ENCODE measurements at places on chromosomes 6 and 20.

- no peak for DNase-seq
Observed at GRCh38 chr6:135179372-135179771, 1.7 kb upstream of the MYB start.

GRCh38 chr6:163782436-163783003, 368.0 kb downstream of the QKI start:
- no peak for DNase-seq

GRCh38 chr6:135233686-135234491, 52.8 kb downstream of the MYB start:
- DNase-seq: no peak

DNA sequence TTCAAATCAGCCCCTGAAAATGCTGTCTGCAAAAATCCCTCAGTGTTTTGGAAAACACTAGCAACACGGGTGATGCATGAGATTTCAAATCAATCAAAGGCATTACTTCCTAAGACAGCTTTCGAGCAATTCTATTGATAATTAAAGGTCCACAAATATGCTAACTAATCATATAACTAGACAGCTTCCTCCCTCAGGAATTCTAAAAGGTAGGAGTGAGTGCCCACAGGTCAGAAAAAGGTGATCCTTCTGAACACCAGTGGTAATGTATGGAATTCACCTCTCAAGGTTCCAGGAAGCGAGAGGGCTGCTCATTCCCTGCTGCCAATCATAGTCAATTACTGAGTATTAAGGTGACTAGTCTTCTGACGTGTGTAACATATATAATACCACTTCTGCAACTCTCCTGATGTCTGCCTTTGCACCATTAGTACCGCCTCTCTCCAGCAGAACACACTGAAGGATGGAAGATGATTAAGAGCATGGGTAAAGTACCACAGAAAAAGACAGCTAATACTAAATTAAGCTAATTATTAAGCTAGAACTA, 16.4 kb downstream of the MAN1A1 start:
- no peak for DNase-seq

DNA sequence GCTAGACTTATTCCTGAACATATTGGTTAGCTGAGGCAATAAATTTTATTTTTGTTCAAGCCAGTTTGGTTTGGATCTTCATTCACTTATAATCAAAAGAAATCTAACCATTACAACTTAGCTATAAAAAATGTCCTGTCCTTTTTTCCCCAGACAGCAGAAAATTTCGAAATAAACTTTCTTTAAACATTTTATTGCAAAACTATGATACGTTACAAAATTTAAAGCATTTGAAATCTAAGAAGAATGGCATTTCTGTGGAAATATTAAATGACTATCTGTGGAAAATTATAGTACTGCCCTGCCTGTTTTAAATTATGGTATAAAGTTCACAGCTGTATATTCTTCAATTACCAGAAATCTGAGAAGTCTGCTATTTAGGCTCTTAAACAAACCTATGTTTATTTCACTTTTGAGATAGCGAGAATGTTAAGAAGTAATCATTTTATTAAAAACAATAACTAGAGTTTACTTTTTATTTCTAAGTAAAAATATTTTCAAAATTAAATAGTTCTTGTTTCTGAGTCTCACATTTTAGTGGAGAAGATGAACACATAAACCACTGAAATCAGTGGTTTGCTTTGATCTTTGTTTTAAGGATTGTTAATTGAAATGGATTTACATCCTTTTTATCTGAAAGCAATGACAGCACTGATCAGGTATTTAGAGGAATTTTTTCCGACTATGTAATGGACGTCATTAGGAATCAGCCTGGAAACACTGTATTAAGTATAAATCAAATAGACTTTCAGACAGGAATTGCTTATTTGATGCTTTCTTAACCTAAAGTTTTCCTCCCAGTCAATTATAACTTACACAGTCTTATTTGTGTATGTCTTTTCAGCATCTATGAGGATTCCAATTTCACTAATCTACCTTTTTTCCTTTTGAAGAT, 553.7 kb downstream of the COL12A1 start:
- DNase-seq: no peak

DNA sequence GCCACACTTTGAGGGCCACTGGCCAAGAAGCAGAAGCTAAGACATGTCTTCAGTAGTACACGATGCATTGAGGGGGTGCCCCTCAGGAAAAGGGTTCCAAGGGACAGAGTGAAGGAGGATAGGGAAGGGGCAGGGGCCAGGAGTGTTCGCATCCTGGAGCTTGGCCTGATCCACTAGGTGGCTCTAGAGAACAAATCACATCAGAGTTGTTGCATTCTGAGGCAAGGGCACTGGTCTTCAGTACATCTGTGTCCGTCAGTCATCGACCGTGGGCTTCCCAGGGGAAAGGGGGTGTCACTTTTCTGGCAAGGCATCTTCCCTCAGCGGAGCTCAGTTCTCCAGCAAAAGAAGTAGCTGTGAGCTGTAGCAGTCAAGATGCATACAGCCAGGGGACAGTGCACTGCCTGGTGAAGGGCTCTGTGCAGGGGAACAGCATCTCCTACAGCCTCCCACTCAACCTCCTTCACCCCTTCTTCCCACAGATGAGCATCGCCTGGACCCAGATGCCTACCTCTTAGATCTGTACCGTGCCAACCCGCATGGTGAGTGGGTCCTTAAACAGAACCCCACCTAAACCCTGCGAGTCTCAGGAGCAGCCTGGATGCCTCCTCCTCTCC, 47.8 kb downstream of the ARHGAP40 start:
- peak; percentile 20 for DNase-seq

All from ACHN (cell line).